ENCODE measurements at places on chromosomes 5 and 9. TPM values are rescaled to one million over a fixed set of nuclear protein-coding genes. Genes with fewer than 3 reads are reported as not detected.

The GMCL2 gene
- not detected for total RNA-seq

The LPAR1 gene
- 7.2 TPM for total RNA-seq

The SPATA24 gene
- 1.8 TPM for total RNA-seq

The INSL4 gene
- not detected for total RNA-seq

- DNase-seq: no peak
These were observed 86.8 kb downstream of the NRG2 start for GRCh38 chr5:139956342-139956741.

GRCh38 chr9:73349476-73349875, 197.8 kb downstream of the ANXA1 start:
- DNase-seq: no peak

DNA sequence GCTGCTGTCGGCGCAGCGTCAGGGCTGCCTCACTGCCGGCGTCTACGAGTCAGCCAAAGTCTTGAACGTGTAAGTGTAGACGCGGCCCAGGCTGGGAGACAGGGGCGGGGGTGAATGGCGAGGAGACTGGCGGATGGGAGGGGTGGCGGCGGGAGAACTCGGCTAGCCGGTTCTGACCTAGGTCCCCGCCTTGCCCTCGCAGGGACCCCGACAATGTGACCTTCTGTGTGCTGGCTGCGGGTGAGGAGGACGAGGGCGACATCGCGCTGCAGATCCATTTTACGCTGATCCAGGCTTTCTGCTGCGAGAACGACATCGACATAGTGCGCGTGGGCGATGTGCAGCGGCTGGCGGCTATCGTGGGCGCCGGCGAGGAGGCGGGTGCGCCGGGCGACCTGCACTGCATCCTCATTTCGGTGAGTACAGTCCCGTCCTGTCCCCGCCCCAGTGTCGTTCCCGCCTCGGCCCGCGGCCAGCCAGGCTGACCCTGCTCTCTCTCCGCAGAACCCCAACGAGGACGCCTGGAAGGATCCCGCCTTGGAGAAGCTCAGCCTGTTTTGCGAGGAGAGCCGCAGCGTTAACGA, 745 bp downstream of the GADD45G start:
- DNase-seq: peak; percentile 89

DNA sequence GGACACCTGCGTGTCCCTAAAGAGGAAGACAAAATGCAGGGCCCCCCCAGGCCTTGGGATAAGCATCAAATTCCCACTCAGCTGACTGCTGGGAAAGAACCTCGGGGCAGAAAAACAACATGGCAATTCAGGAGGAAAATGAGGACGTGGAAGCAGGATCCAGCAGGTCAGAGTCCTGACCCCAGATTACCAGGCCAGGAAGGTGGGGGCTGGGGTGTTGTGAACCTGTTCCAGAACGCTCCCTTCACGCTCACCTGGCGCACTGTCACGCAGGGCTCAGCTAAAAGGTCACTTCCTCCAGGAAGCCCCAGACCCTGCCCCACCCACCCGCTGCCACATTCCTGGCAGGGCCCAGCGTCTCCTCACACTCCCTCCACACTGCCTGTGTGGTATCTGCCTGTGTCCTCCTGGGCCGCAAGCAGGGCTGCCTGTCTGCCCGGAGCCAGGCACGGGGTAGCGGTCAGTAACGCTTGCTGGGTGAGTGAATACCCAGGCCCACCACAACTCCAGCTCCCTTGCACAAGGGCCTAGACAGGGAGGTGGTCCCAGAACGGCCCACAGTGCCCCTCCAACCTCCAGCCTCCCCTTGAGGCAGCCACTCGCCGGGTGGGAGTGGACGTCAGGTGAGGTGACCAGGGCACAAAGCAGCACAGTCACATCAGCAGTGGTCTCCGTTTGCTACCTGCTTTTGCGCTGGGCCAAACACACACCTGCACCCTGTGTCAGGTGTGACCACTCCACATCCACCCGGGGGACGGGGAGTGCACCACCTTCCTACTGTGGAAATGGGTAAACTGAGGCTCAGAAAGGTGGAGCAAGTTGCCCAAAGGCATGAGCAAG, 18.1 kb downstream of the VAV2 start:
- peak; percentile 69 for DNase-seq

DNA sequence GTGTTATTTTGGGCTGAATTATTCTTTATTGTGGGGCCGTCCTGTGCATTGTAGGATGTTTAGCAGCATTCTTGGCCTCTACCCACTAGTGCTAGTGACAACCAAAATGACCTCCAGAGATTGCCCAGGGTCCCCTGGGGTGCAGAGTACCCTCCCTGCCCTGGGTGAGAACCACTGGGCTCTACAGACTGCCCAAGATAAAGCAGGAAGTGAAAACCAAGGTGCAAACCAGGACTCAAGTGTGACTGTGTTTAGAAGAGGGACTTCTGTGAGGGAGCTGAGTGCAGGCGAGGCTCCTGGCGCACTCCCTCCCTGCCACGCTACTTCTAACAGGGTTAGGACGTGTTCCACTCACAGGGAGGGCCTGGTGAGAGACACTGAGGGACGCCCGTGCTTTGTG, 41.6 kb downstream of the USP20 start:
- no peak for DNase-seq

DNA sequence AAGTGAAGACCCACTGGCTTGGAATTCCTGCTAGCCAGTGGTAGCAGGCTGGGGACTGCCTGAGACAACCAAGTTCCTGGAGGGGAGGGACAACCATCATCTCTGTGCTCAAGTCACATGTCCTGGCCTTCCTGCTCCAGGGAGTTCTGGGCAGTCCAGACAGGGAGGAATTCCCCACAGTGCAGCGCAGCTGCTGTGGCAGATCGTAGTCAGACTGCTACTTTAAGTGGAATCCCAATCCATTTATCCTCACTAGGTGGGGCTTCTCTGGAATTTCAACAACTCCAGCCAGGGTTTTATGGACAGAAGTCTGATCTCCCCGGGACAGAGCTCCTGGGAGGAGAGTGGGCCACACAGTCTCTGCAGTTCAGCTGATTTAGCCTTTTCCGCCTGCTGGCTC, 20.9 kb upstream of the OR5C1 start:
- no peak for DNase-seq

- DNase-seq: no peak
These were observed 52.7 kb upstream of the OTULINL start for GRCh38 chr5:14528926-14529325.

DNA sequence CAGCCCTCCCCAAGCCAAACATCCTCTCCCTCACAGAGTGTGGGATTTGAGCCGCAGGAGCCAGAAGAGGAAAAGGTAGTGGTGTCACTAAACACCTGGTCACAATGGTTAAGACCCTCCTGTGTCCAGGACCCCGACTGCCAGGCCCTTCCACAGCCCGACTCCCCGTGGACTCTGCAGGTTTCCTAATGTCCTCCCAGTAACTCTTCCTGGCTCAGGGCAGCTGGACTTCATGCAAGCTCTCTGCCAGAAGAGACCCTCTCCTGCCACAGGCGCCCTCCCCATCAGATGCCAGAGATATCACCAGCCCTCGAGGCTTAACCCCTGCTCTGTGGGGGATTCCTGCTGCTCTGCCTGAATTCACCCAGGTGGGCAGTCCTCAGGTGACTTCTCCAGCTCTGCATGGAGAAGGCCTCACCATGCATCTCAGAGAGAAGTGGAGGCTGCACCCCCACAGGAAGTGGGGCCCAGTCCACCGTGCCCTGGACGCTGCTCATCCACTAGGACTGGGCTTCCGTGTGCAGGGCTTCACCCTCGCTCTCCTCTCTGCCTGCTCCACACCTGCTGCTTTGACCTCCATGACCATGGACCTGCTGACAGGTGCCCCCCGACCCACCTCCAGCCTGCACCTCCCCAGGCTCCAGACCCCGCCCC, 111.2 kb downstream of the ADAMTS2 start:
- peak; percentile 40 for DNase-seq

GRCh38 chr5:124733329-124733650, 13.1 kb downstream of the ZNF608 start:
- no peak for DNase-seq
